ENCODE measurements at places on chromosomes 16 and 17. TPM values are rescaled to one million over a fixed set of nuclear protein-coding genes. Genes with fewer than 3 reads are reported as not detected.

The MYO15A gene
- total RNA-seq = 0.34 TPM

The CACNG1 gene
- total RNA-seq = not detected

DNA sequence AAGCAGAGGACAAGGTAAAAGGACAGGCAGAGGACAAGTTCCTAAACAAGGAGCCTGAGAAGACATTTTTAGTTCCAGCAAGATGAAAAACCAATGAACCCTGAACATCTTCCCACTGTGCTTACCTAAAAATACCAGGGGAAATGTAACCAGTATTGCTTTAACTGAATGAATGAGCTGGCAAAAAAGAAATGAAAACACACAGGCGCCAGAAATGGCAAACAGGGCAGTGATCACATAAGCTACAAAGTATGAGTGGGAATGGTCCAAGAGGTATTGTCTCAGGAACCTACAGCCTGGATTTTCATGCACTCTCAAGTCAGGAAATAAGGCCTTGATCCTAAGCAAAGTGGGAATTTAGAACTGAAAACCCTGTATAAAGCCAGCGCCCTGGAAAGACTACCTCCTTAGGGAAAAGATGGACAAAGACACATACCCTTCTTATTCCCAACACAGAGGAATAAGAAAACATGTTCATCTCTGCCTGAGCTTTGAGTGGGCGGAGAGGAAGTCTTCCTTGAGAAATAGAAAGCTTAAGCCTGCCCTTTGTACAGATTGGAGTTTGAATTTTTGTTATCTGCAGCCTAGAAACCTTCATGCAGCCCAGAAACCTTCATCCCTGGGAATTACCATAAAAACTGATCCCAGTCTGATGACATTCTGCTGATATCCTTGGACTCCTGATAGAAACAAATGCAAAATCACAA, 2.1 kb downstream of the CMTM2 start:
- H3K27me3 ChIP-seq = peaks cover 34% of the 10 kb centered on the region
- H3K27ac ChIP-seq = no peak overlapping the region
- no peak for DNase-seq

DNA sequence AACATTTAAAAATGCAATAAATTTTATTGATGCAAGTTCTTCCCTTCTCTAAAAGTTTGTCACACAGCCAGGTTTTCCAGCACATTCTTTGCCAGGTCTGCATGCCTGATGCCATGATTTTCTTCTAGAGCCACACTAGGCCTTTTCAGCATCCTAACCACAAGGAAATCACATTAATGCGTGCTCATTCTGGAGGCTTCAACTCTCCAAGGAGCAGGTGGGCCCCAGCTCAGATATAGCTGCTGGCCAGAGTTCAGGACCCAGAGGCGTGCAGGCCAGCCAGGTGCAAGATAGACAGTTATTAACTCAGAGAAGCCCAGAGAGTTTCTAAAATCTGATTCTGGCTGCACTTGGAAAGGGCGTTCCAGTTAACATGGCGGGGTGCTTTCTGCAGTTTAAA, 124.5 kb upstream of the MAF start:
- H3K4me3 ChIP-seq = no peak overlapping the region
- no peak for DNase-seq
- H3K27ac ChIP-seq = no peak overlapping the region
- H3K4me1 ChIP-seq = no peaks in the 10 kb centered on the region

- peaks cover 26% of the 10 kb centered on the region for H3K36me3 ChIP-seq
- no peaks in the 10 kb centered on the region for H3K27me3 ChIP-seq
- H3K4me3 ChIP-seq = peak overlapping the region; percentile 69
- peak overlapping the region; percentile 94 for H3K27ac ChIP-seq
These were observed 2.0 kb upstream of the VAMP2 start for GRCh38 chr17:8164815-8165131.
